Upper lobe of right lung (tissue), 1 donor: ENCODE measurements at places on chromosomes 7 and 10.

- DNase-seq = no peak
- H3K4me1 ChIP-seq = no peaks in the 10 kb centered on the region
- H3K27me3 ChIP-seq = no peaks in the 10 kb centered on the region
- no peaks in the 10 kb centered on the region for H3K36me3 ChIP-seq
- no peak overlapping the region for H3K27ac ChIP-seq
Observed at GRCh38 chr7:103705542-103705941, 259.5 kb upstream of the SLC26A5 start.

DNA sequence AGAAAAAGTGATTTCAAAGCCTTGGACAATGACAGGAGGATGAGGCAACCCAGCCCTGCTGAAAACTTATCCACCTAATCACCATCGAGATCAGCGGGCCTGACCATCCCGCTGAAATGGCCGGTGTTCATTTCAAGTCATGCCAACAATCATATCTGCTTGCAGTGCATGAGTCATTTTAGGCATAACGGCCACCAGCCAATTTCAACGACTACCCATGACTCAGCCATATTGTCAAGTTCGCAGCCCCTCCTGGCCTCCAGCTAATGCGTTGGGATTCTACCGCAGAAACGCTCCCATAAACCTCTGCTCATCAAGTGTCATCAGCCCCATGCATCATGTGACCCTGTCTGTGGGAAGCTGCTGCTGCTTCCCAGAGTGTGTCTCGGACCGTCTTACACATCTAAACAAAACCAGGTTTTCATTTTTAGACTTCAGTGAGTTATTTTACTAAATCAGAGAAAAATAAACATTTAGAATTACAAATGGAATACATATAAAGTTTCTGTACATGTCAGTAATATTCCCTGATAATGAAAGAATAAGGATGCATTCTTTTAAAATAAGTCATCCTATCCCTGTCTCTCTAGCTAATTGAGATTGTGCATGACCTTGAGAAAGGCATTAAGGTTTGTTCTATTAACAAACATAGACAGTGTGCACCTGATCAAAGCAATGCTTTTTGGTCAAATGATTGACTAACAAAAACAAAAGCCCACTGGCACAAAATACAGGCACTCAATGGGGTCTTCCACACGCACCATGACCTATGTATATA lies 188.9 kb downstream of the ADAM12 start:
- DNase-seq = no peak
- no peak overlapping the region for H3K27ac ChIP-seq
- H3K36me3 ChIP-seq = no peaks in the 10 kb centered on the region
- H3K27me3 ChIP-seq = no peaks in the 10 kb centered on the region

DNA sequence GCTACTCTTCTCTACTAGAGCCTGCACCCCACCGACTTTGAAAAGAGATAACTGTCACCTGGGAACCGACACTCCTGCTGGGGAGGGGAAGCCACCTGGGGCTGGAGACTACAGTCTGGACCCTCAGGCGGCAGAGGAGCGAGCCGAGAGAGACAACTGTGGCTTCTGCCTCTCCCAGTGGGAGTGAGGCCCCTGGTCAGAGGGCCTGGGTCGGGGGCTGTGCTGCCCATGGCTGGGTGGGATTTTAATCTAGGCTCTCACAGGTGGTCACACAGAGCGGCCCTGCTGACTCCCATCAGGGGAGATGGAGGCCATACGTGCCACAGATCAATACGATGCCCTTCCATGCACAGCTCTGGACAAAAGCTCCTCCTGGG lies 372.1 kb downstream of the DNAJB6 start:
- no peaks in the 10 kb centered on the region for H3K36me3 ChIP-seq
- H3K27ac ChIP-seq = no peak overlapping the region
- no peaks in the 10 kb centered on the region for H3K4me1 ChIP-seq
- DNase-seq = peak; percentile 48

- H3K27ac ChIP-seq = no peak overlapping the region
- no peaks in the 10 kb centered on the region for H3K4me1 ChIP-seq
Observed at GRCh38 chr10:119454990-119455389, 87.5 kb downstream of the RGS10 start.

GRCh38 chr10:13860886-13861285 lies 274.1 kb downstream of the PRPF18 start:
- no peak for DNase-seq
- no peaks in the 10 kb centered on the region for H3K4me1 ChIP-seq
- H3K36me3 ChIP-seq = no peaks in the 10 kb centered on the region
- H3K4me3 ChIP-seq = no peak overlapping the region
- H3K27me3 ChIP-seq = no peaks in the 10 kb centered on the region

GRCh38 chr7:132758986-132759385 lies 182.7 kb upstream of the PLXNA4 start:
- H3K27ac ChIP-seq = no peak overlapping the region
- no peak for DNase-seq
- no peaks in the 10 kb centered on the region for H3K4me1 ChIP-seq
- no peak overlapping the region for H3K4me3 ChIP-seq
- no peaks in the 10 kb centered on the region for H3K27me3 ChIP-seq
